ENCODE measurements at places on chromosomes 16 and 17.

GRCh38 chr17:63641692-63642448, 19.7 kb downstream of the MAP3K3 start:
- no peak for DNase-seq

DNA sequence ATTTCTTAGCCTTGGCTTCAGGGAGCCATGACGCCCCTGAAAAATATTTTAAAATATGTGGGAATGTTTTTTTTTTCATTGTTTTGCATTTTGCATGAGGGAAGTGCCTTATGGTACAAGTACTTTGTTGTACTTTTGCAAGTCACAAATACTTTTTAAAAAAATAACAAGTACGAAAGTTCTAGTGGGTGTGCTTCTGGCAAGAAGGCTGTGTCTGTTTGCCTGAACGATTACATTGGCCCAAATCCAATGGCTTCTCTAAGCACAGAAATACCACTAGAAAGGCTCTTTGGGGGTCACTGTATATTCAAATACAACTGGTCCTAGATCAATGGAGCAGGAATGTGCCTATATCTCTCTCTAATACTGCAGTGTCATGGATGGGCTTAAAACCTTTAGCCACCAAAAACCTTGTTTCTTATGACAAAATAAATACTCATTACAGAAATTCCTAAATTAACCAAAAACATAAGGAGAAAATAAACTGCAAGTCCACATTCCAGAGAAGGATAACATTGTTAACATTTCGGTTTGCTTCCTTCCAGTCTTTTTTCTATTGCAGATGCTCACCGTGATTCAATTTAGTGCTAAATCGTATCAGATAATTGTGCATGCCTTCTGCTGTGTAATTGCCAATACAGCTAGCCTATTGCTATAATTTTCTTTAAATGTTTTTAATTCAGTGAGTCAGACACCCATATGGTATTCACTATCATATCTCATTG, 97.4 kb downstream of the VAT1L start:
- no peak for DNase-seq

- DNase-seq, result no peak
These were observed 17.0 kb upstream of the NTN1 start for GRCh38 chr17:9004132-9004960.

DNA sequence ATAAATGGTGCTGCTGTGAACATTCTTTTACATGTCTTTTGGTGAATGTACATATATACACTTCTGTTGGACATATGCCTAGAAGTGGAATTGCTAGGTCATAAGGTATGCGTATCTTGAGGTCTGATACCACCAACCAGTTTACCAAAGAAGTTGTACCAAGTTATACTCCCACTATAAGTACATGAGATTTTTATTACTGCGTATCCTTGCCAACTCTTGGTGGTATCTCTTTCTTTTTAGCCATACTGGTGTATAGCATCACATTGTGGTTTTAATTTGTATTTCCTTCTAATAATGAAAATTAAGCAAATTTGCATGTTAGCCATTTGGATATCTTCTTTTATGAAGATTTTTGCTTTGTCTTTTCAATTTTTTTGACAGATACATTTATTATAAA, 80.5 kb downstream of the ATF7IP2 start:
- no peak for DNase-seq

DNA sequence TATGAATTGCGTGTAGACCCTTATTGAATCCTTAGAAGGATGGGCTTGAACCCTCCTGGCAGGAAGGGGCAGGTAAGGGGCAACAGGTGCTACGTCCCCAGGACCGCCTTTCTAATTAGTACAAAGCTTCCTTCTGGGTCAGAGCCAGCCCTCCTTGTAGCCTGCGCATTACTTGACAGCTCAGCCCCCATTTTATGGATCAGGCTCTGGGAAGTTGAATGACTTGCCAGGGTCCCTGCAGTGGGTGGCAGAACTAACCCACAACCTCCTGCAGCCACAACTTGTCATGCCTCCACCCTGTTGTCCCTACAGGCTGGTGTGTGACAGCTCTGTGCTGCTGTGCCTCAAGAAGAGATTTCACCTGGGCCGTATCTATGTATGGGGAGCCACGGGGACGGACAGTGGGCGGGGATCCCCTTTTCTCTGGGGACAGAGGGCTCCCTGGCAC, 2.7 kb downstream of the MYO15B start:
- DNase-seq, result no peak

GRCh38 chr17:83012868-83013778, 66.3 kb upstream of the METRNL start:
- DNase-seq, result no peak

- DNase-seq, result no peak
These were observed 81.8 kb upstream of the LHX1 start for GRCh38 chr17:36855459-36855858.

GRCh38 chr16:66418165-66418962, 8.7 kb upstream of the BEAN1 start:
- DNase-seq, result no peak

GRCh38 chr16:2846511-2847310, 11.3 kb downstream of the PRSS22 start:
- no peak for DNase-seq

DNA sequence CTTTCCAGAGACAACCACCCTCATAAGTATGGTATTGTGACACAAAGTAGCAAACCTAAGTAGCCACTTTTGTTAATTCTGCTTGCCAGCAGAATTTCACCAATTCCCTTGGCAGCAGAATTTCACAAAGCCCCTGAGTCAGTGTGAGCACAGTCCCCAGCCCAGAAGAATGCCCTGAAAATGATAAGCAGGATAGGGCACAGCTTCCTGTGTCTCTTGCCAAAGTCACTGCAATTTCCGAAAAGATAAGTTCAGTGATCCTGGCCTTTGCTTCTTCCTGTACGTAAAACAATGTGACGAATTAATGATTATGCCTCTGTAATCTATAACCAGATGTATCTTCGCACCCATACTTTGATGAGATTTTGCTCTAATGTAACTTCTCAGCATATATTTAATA, 16.0 kb upstream of the WIPF2 start:
- no peak for DNase-seq

- DNase-seq, result no peak
These were observed 13.3 kb upstream of the ATP6V0C start for GRCh38 chr16:2500430-2500917.

DNA sequence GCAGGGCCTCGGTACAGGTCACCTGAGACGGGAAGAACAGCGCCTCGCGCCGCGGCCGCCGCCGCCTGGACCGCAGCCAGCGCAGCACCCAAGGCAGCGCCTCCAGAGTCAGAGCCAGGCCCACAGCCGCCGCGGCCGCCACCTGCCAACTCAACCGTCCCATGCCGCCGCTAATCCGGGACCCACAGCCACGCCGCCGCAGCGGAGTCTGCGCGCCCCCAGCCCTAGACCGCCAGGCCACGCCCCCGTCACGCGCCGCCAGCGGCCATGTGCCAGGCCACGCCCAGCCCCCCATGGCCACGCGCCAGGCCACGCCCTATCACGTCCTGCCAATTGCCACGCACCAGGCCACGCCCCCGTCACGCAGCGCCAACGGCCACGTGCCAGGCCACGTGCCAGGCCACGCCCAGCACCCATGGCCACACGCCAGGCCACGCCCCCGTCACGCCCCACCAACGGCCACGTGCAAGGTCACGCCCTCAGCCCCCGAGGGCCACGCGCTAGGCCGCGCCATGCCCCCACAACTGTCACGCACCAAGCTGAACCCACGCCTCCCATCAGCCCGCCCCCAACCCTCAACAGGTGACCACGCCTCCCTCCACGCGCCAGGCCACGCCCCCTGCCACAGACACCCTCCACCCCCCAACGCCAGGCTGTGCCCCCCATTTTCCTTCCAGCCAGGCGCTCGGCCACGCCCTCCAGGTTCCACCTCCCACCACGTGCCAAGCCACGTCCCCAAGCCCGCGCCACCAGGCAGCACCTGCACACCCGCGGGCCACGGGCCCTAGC, at the start of gene PLD6:
Gene PLD6 (minus strand): TSS at position 210 of the 789 bp plus-strand sequence. CDS start 47 bp downstream, at position 163.
- peak; percentile 62 for DNase-seq

DNA sequence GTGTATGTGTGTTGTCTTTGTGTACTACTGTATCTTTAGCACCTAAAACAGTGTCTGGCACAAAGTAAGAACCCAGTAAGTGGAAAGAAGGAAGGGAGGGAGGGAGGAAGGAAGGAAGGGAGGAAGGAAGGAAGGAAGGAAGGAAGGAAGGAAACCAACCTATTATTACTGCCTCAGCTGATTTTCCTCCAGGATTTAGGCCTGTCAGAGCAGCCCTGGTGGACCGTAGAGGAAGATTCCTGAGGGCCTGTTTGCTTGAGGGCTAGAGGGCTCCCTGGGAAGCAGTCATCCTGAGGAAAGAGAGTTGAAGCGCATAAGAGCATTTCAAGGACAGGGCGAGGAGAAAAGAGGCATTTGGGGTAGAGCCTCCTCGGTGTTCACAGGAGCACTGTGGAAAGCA, 61.5 kb downstream of the WSB1 start:
- DNase-seq, result no peak

DNA sequence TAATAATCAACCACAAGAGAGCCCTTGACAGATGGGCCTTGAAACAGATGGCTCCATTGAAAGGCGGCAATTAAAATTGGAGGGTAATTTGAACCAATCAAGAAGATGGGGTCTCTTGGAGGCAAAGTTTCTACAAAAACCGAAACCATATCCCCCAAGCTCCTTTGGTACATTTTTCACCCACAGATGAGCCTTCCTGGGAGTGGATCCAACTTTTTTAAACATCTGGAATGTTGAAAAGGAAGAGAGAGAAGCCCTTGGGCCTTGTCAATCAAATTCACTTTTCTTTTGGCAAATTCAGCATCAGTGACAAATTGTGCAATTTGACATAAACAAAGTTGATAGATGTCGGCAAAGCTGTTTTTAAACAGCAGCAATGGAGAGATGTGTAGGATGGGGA, 13.2 kb upstream of the NUP93 start:
- no peak for DNase-seq

DNA sequence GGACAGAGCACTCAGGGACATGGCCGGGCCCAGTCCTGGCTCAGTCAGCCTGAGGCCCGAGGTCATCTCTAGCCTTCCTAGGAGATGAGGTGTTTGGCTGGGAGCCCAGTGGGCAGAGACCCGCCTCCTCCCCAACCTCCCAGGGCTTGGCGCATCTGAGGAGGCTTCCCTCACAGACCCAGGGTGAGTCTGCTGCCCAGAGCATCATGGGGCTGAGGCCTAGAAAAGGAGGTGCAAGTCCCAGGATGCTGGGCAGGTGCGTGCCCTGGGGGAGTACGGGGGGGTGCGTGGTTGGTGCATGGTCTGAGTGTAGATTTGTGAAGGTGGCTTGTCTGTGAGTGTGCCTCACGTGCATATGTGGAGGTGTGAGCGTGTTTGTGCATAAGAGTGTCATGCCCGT, 4.7 kb downstream of the PDE6G start:
- no peak for DNase-seq

DNA sequence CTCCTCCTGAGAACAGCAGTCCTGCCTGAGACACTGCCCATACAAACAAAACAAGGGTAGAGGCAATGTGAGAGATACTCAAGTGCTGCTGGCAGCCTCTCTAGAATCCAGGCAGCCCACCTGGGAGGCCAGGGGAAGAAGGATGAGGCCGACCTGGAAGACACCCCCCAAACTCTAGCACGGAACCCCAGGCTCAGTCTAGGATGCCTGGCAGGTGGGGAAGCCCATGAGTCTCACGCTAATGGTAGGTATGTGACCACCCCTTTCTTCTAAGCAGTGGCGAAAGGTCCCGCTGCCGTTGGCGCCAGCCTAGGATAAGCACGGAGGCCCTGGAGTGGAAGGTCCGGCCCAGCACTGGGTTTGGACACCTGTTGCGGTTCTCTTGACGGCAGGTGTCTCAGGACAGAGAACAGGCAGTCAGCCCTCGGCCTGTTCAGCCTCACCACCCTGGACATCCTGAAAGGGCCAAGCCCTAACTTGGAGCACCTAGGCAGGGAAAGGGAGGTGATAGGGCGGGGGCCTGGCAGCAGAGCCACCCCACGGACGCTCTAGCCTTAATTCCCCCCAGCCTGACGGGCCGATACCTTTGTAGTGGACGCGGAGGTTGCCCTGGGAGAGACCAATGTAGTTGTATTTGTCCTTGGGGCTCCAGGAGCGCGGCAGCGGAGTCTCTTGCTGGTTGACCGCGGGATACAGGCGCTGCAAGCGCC, 487 bp downstream of the RANBP10 start:
- no peak for DNase-seq
